ENCODE measurements at places on chromosomes 6 and 20.

DNA sequence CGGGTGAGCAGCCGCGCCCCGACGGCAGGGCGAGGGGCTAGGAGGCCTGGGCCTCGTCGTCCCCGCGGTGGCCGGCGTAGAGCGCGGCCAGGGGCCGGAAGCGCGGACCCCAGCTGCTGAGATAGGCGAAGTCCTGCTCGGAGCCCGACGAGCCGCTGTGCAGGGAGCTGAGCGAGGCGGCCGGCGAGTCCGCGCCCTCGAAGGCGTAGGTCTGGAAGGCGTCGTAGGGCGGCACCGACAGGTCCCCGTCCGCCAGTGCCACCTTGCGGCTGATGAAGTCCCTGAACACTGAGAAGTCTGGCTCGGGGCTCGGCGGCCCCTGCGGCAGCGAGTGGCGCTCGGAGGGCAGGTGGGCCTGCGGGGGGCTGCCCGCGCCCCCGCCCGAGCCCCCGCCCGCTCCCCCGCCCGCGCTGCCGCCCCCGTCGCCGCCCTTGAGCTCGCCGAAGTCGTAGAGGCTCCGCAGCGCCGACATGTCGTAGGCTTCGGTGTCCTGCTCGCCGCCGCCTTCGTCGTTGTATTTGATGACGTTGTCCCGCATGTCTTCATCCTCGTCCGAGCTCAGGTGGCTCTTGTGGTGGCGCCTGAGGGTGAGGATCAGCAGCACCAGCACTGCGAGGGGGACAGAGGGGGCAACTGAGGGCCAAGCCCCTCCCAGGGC is 56.5 kb downstream of the CD40 start:
- peak; percentile 58 for DNase-seq

GRCh38 chr6:37516920-37517405 is 17.3 kb upstream of the CCDC167 start:
- no peak for DNase-seq

DNA sequence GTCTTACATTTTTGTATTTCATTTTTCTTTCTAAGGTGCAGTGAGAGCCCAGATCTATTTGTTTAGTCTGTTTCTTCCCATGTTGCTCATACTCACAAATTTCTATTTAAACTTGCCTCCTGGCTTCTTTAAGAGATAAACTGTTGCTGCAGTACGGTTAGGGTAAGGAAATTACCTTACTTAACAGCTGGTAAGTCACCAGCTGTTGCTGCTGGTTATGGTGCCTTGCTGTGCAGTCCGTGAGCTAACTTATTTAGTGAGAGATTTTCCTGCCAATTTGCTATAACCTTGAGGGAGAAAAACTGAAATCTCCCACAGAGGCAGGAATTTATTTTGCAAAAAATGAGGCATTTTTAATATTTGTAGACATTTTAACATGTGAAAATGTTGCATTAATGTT is 261.0 kb downstream of the UST start:
- no peak for DNase-seq

DNA sequence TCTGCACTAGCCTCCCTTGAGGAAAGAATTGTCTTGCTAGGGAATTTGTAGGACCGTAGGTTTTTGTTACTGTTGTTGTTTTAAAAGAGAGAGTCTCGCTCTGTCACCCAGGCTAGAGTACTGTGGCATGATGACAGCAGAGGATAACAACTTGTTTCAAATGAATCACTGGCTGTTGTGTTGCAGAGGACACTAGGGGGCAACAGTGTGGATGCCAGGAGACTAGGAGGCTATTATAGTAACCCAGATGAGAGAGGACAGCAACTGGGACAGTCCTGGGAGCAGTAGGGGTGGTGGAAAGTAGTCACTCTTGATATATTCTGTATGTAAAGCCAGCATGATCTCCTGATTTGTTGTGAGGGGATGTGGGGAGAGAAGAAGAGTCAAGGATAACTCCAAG is 41.8 kb upstream of the LAMA4 start:
- no peak for DNase-seq

- no peak for DNase-seq
These were observed 40.0 kb downstream of the IRF4 start for GRCh38 chr6:431504-431903.

DNA sequence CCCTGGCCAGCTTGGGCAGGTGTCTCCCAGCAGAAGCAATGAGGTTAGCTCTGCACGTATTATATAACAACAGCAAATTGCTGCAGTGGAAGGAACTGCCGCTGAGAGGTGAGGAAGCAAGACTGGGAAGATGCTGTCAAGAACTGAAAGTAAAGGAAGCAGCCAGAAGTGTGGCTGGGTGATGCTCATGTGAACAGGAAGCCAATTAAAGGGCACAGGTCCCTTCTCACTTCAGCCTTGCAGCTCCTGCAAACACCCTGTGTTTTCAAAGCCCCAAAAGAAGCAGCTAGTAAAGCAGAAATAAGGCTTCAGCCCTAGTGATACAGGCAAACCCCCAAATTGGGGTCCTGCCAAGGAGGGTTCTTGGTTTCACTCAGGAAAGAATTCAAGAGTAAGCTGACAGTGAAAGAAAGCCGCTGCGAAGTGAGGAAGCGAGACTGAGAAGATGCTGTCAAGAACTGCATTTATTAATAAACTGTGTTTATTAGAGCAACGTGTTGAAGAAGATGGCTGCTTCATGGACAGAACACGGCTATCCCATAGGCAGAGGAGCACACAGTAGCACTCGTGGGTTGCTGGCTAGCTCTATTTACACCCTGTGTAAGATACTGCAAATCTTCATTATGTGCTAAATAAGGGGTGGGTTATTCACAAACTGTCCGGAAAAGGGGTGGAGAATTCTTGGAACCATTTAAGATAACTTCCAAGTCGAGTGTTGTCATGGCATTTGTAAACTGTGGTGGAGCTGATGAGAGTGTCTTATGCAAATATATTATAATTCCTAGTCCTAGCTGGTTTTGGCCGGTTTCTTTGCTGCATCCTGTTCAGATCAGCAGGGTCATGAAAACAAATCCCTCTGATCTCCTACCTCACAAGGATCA is 152.2 kb downstream of the LINC00237 start:
- DNase-seq, result no peak

DNA sequence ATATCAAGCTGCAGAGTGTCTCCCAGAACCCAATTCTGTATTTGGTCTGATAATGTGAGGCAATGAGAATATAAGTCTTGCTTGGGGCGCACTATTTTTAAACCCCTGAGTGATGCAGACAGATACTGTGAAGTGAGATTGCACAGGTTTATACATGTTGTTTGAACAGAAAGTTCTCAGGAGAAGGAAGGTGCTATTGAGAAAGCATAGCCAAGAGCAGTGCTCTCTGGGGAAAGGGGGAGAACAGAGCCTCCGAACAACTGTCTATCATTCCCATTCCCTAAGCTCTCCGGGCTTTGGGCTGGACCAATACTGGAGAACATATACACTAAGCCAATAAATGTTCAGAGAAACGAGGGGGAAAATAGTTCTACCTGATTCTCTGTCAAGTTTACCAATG is 75.8 kb downstream of the PERP start:
- DNase-seq, result no peak

DNA sequence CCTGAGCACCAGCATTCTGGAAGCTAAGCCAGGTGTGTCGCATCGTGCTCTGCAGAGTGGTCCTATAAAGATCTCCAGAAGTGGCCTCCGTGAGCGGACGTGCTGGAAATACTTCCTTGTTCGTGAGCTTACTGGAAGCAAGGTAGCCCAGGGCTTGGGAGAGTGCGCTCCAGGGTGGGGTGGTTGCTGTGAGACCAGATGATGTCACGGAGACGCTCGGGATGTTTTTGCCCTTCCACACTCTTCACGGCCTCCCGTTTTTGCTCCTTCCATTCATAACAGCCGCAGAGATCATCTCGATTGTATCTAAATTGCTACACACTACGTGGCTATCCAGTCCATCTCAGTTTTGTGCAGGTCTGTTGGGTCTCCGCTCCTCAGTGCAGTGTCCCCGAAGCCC is 373.4 kb downstream of the THBS2 start:
- DNase-seq, result no peak

GRCh38 chr20:19256085-19256484 is 43.6 kb downstream of the SLC24A3 start:
- DNase-seq, result no peak

DNA sequence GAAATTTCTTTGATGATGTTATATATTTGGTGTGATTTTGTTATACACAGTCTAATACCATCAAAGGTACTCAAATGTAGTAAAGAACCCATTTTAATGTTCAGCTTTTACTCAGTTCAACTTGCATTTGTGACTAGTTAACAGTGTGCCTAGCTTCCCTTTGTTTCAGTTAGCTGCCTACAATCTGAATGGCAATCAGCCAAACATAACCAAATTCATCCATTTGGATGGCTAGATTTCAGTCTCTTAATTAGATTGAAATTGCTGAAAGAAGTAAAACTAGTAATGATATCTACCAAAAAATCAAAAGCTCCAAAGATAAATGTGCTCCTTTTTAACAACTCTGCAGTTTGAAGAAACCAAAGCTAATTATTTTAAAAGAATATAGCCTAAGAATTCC is 6.9 kb downstream of the EPHA7 start:
- no peak for DNase-seq

DNA sequence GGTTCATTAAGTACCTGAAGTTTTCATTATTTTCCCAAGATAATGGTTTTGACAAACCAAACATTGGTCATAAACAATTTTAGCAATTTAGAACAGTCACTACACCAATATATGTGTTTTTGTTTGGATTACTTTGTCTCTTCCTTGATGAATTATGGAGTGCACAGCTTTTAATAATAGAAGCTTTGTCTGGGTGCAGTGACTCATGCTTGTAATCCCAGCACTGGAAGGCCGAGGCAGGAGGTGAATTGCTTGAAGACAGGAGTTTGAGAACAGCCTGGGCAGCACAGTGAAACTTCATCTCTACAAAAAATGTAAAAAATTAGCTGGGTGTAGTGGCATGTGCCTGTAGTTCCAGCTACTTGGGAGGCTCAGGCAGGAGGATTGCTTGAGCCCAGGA is 89.4 kb upstream of the ANKEF1 start:
- DNase-seq, result no peak

GRCh38 chr20:10167040-10167439 is 51.6 kb upstream of the SNAP25 start:
- DNase-seq, result no peak

DNA sequence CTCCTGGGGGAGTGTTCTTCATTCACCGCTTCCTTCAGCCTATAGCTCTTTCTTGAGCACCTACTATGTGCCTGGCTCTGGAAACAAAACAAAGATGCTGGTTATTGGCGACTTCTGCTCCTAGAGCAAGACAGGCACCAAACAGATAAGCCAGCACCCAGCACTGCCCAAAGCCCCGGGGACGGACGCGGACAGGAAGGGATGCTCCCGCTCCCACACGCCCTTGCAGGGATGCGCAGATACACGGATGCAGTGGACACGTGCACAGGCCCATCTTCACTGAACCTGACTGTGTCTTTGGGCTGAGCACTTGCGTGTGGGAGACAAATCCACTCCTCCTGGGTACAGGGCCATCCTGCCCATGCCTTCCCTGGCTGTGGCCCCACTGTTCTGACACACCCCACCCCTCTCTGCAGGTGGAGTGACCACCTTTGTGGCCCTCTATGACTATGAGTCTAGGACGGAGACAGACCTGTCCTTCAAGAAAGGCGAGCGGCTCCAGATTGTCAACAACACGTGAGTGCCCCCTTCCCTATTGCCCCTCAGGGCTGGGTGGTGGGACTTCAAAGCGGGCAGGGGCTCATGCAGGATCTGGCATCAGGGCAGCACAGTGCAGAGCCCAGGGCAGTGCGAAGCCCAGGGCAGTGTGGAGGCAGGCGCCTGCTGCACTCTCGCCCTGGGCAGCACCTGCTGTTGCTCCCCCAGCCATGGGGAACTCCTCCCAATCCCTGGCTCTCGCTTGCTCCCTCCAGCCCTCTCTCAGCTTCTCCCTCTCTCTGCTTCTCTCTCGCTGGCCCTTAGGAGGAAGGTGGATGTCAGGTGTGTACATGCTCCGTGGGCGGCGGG is 39.9 kb downstream of the SRC start:
- no peak for DNase-seq

- no peak for DNase-seq
These were observed 185.2 kb downstream of the FARS2 start for GRCh38 chr6:5446362-5447075.

DNA sequence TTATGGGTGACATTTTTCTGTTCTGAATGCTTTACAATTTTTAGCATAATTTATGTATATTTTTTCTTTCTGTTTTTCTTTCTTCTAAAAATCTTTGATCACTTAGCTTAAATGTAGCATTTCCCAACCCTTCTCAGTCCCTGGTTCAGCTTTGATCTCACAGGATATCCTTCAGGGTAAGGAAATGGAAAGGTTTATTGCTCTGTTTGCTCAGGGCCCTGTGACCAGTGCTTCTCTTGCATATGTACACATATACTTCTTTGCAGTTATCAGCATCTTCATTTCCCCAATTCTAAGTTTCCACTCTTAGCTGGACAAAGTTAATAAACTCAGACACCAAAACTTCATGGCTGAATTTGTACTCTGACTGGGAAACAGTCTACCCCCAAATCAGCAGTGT is 30.6 kb downstream of the TMEM74B start:
- DNase-seq, result no peak

GRCh38 chr6:44528716-44529115 is 141.2 kb downstream of the CDC5L start:
- DNase-seq, result no peak

DNA sequence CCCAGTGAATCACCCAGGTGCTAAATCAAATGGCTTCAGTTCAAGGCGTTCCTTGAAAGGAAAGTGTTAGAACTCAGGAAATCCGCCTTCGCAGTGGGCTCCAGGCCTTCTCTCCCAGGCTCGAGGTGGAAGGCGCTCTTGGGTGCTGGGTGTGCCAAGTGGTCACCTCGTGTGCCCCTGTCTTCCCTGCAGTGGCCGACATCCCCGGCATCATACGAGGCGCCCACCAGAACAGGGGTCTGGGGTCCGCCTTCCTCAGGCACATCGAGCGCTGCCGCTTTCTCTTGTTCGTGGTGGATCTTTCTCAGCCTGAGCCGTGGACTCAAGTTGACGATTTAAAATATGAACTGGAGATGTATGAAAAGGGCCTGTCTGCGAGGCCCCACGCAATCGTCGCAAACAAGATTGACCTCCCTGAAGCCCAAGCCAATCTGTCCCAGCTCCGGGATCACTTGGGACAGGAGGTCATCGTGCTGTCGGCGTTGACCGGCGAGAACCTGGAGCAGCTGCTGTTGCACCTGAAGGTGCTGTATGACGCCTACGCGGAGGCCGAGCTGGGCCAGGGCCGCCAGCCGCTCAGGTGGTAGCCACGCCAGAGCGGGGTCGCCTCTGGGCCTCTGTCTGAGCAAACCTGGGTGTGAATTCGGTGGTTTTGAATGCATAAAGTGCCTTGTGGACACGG is 17.8 kb downstream of the MTG2 start:
- DNase-seq, result no peak

- no peak for DNase-seq
These were observed 337.6 kb downstream of the CDC5L start for GRCh38 chr6:44725070-44725469.

DNA sequence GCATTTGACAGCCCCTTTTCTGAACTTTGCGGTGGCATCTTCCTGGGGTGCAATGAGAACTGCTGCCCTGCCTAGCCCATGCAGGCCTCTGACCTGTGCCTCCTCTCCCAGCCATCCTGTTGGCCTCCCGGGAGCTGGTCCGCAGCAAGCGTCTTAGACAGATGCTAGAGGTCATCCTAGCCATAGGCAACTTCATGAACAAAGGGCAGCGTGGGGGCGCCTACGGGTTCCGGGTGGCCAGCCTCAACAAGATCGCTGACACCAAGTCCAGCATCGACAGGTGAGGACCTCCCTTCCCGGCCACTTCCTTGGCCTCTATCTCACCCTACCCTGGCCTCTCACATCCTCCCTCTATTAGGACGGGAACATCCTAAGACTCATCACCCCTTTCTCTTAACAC is 37.6 kb downstream of the MOCS1 start:
- no peak for DNase-seq

- no peak for DNase-seq
These were observed 349.6 kb downstream of the PKHD1 start for GRCh38 chr6:51737580-51738360.

Measured in CD4-positive, alpha-beta T cell treated with Interleukin-2 at 100 ng/mL for 4 hours (primary cell).